MM.1S (cell line): ENCODE measurements at places on chromosomes 12 and 14.

- DNase-seq = no peak
Observed at GRCh38 chr12:112798048-112798760, 6.7 kb downstream of the RPH3A start.

GRCh38 chr14:105499256-105500035 lies 8.4 kb downstream of the TEDC1 start:
- no peak for DNase-seq

- DNase-seq = no peak
Observed at GRCh38 chr14:53696217-53696965, 260.2 kb downstream of the BMP4 start.

DNA sequence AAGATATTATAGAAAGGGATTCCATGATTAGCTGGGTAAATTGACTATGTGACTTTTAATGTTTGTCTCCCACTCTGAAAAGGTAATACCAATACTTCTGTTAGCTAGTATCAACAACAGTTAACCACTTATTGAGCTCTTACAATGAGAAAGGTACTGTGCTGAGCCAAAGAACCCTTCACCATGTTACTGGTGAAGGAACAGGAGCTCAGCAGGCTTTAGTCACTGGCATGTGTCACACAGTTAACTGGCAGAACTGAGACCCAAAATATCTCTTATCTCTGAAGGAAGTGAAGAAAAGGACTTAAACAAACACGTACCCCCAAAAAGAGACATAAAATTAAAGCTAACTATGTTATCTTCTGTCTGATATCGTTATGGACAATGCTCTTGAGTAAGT lies 170.6 kb downstream of the MED13L start:
- DNase-seq = no peak

DNA sequence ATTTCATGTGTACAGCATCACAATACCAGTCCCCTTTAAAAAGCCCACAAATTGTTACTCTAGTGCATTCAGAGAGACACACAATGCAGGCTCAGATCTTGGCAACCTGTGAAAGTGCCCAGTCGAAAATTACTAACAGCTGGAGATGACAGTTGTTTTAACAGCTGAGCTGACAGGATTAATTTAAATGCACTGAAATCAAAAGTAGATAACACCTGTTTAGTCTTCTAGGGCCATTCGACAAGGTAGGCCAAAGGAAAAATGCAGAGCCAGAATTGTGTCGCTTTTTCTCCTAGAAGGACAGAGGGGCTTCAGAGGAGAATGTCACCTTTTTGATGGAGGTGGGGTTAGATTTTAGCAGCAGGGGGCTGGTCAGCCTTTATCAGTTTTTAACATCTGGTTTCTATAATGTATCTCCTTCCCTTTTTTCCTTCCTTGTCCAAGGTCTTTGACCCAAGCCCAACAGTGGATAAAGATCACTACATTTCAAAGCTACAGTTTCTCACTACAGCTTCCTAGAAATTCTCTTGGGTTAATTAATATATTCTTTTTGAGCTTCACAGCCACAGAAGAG lies 139.1 kb downstream of the SOX5 start:
- DNase-seq = no peak

- peak; percentile 52 for DNase-seq
Observed at GRCh38 chr12:56299308-56299852, 750 bp downstream of the CS start.

GRCh38 chr14:80618751-80619329 lies 322.7 kb downstream of the CEP128 start:
- DNase-seq = no peak

GRCh38 chr12:57868851-57869268 lies 22.3 kb upstream of the CTDSP2 start:
- no peak for DNase-seq

- DNase-seq = no peak
Observed at GRCh38 chr12:124207049-124207448, 87.8 kb upstream of the RFLNA start.

DNA sequence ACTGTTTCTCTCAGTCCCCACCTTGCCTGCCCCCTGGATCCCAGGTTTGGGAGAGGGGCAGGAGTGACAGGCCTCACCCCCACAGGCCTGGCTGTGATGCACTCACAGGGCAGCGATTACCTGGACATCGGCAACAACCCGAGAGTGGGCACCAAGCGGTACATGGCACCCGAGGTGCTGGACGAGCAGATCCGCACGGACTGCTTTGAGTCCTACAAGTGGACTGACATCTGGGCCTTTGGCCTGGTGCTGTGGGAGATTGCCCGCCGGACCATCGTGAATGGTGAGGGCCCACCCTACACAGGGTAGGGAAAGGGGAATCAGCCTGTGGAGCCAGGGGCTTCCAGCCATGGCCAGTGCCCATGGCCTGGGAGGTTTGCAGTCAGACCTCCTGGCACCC lies 8.6 kb downstream of the ACVRL1 start:
- no peak for DNase-seq

- DNase-seq = no peak
Observed at GRCh38 chr14:106670011-106670410, 1143.6 kb downstream of the TMEM121 start.

DNA sequence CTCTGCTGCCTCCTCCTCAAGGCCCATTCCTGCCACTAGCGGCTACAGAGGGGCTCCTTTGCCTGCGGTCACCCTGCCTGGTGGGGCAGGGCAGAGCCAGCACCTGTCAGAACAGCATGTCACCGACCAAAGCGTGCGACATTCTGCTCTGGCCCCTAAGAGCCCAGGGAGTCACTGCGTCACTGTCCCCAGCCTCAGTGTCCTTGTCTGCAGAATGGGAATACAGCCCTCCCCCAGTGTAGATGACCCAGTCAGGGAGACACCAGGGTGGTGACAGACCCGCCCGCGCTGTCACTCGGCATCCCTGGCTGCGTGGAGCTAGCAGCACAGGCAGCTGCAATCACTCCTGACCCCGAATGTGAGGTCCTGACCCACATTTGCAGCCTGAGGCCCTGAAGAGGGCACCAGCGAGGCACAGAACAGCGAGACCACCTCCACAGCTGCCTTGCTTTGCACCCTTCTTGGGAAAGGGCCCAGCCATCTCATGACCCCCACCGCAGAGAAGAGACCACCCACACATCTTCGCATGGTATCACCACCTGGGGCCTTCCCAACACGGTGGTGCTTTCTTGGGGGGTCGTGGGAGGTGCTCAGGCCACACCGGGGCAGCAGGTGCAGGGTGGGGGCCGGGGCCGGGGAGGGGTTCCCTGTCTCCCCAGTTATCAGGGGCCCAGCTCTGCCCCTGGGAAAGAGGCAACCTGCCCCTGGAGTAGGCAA lies 2.5 kb downstream of the AHNAK2 start:
- DNase-seq = no peak

DNA sequence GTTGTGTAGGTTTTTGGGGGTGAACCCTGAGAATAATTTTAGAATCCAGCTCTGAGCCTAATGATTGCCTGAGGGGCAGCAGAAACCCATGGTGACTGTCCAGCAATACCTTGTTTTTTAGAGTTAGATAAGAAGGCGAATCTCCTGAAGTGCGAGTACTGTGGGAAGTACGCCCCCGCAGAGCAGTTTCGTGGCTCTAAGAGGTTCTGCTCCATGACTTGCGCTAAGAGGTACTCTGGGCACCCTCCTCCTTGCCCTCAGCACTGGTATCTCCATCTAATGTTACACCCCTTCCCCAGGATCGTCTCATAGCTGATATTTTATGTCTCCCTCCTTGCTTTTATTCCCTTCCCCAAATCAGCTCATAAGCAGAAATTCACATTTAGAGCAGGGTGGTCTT lies 12.7 kb downstream of the M6PR start:
- DNase-seq = no peak
